ENCODE measurements at places on chromosomes 4 and X. TPM values are rescaled to one million over a fixed set of nuclear protein-coding genes. Genes with fewer than 3 reads are reported as not detected.

The CENPE gene
- total RNA-seq, result 9.8 TPM

The TBC1D1 gene
- total RNA-seq, result 51.1 TPM

The OTUD6A gene
- not detected for total RNA-seq

The ADGRG4 gene
- total RNA-seq, result not detected
